ENCODE measurements at places on chromosomes 2 and 18.

DNA sequence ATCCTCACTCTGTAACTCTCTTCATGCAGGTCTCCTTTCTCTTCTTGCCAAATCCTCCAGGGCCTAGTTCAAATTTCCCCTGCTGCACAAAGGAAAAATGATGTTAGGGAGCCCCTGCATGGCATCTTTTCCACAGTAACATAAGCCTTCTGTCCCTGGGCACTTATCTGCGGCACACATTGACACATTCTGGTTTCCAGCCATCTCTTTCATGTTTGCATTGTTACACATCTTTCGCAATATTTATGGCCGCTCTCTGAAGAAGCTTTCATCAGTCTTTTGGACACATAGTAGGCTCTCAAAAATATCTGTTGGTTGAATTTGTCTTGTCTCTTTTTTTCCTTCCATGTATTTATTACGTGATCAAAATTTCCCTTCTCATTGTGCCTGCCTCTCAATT, 1806.1 kb upstream of the PIK3C3 start:
- DNase-seq: no peak

DNA sequence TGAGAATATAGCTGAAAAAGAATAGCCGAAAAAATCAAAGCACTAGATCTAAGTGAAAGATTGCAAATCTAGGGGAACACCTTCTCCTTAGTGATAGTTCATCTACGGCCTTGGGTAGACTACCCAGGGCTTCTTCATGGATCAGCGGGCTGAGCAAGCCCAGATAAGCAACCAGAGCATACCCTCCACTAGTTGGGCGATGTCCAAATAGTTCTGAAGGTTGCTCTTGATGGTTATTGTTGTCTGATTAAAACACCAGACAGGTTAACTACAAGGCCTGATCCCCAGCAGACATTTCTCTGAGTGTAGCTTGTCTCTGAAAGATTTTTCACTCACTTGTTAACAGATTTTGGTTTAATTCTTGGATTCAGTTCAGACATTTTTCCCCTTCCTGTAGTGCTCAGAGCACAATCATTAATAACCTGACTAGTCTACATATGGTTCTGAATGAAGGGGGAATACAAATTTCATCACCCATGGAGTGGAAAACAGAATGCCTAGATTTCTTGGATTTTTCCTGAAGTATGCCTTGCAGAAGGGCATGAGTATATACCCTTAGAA, 99.6 kb downstream of the BABAM2 start:
- no peak for DNase-seq

DNA sequence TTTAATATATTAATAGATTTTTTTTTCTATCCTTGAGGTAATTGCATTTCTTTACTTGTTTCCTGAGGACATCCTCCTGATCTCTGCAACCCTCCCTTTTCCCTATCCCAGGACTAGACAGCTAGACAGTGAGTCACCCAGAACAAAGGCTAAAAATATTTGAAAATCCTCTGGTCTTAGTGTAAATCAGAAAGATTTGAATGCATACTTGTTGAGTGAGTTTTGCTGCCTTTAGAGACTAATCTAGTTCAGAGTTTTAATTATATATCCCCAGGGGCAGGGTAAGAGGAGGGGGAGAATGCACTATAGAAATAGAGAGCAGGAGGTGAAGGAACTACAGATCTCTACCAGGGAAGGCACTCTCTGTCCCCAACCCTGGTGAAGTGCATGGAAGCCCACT, 202.3 kb upstream of the TCF4 start:
- no peak for DNase-seq

DNA sequence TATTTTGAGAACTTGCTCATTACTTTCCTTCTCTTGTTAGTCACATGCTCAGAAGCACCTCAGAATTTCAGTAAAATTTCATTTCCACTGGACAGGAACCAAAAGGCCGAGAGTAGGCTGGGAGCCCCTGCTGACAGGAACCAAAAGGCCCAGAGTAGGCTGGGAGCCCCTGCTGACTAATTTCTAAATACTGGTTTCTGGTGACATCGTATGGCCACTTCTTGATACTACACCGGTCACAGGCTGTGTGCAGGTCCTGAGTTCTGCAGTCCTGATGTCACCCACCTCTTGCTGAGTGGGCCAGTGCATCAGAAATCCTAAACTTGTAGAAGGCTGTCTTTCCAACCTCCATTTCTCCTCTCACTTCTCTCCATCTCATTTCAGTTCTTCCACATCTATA, 17.7 kb upstream of the EN1 start:
- DNase-seq: no peak

DNA sequence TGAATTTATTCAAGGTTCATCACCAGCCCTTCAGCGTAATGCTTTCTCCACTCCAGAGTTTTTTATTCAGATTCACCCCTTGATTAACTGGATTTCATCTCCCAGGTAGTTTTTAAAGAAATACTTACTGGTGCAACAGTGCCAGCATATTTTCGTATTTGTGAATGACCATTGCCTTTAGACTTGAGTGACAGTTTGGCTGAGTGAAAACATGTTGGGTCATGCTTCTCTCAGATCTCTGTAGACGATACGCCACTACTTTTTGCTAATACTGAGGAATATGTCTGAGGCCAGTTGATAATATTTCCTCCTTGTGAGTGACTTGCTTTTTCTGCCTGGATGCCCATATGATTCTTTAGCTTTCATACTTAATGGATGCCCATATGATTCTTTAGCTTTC, 51.5 kb downstream of the CYP26B1 start:
- no peak for DNase-seq

GRCh38 chr18:73431620-73432019, 563.8 kb upstream of the NETO1 start:
- no peak for DNase-seq

DNA sequence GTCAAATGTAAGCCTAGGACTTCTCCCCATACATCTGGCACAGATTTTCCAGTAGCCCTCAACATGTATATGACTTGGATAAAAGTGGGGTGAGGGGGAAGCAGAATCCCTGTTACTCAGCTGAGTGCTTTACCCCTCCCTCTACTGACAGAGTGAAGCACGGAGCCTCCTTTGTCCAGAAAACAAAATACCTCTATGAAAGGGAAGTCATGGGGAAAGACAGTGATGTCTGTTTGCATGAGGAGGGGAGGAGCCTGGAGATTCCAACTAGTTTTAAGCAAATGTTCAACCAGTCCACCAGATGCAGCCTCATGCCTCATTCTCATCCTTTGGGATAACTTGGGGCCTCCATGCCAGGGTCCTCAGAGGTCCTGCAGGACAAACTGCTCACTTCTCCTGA, 203.9 kb downstream of the SMAD2 start:
- DNase-seq: no peak

DNA sequence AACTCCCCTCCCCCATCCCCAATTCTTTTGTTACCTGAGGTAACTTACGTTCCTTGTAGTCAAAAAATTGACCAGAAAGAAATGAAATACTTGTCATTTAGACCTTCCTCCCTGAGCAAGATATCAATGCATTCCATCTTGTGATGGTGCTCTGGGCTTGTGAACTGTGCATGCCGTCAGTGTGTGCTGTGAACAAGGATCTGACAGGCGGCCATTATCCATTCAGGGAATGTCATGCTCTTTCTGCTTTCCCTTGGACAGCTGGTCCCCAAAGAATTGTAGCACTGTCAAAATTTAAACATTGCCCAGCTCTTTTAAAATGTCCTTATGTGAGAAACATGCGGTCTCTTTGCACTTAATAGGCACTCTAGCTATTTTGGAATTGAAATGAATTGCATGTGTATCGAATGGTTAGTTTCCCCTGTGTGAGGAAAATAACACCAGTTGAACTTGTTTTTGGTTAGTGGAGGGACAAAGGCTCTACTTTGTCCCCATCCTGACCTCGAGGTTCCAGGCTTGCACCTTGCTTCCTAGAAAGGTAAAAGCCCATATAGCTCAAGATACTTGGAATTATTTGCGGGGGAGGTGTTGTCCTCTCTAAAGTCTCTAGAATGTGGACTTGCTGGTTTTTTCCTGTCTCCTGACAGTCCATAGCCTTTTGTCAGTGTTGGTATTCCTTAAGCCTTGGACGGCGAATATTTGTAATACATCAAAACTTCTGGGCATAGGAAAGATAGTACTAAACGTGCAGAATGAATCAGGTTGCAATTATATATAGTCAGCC, 350.9 kb downstream of the NUP35 start:
- DNase-seq: no peak

DNA sequence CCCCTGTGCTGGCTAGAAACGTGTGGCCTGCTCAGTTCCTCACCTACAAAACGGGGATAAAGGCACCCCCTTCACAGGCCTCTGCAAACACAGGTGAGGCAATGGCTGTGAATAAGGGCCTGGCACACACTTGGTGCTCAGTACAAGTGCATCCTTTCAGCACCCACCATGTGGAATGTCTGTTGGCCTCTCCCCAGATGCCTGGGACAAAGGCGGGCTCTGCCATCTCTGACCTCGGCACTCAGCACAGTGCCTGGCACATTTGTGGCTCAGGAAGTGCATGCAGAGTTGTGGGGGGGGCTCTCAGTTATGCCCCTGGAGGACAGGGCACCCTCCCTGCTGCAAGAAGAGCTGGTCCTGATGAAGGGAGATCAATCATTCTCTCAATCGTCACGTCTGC, 224.6 kb upstream of the RAB6C start:
- no peak for DNase-seq

- no peak for DNase-seq
Observed at GRCh38 chr2:230905448-230906421, 19.3 kb downstream of the GPR55 start.

DNA sequence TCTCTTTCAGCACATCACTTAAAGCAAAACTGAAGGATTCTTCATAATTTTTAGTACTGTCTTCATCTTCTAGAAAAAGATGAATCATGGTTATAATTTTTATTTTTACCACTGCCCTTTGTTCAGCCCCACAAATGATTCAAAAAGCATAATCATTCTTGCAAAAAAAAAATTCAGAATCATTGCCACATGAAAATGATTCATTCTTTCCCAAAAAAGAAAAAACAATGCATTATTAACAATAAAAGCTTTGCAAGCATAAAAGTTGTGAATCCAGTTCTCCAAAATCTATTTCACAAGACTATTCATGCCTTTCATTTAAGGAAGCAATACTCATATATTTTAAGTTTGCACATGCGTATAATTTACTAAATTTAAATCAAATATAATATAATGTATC, 204.8 kb downstream of the RBM43 start:
- no peak for DNase-seq

- no peak for DNase-seq
Observed at GRCh38 chr2:237571551-237571950, 5.2 kb downstream of the PRLH start.

DNA sequence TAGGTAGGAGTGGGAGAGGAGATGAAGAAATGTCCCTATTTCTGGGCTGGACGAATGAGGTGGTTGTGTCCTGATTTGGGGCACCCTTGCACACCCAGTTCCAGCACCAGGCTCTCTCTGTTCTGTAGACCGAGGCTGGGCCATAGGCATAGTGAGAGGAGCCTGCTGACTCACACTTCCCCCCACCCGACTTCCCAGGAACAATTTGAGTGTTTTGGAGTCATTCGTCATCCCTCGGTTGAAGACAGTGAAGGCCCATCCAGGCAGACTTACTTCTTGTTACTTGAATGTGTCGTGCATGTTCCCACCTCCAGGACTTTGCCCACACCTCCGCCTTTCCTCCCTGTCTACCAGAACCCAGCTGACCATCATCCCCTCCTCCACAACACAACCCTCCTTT, 179.1 kb downstream of the HAUS1 start:
- DNase-seq: no peak

- DNase-seq: no peak
Observed at GRCh38 chr18:54942144-54942543, 17.1 kb downstream of the CCDC68 start.

DNA sequence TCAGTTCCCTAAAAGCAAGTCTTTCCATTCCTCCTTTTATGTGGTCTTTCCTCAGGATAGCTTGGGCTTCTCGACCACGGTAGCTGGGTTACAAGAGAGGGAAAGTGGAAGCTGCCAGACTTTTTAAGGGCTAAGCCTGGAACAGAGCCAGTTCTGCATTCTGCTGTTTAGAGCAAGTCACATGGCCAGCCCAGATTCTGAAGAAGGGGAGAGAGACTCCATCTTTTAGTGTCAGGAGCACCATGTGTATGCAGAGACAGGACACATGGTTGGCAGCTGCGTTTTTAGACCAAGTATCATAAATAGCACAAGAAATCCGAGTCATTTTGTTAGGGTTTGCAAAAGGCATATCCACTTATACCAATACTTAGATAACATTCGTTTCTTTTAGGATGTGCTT, 4.7 kb downstream of the HMSD start:
- no peak for DNase-seq

- no peak for DNase-seq
Observed at GRCh38 chr2:69604836-69605235, 38.7 kb downstream of the AAK1 start.

- no peak for DNase-seq
Observed at GRCh38 chr2:8122520-8122919, 559.3 kb upstream of the ID2 start.

DNA sequence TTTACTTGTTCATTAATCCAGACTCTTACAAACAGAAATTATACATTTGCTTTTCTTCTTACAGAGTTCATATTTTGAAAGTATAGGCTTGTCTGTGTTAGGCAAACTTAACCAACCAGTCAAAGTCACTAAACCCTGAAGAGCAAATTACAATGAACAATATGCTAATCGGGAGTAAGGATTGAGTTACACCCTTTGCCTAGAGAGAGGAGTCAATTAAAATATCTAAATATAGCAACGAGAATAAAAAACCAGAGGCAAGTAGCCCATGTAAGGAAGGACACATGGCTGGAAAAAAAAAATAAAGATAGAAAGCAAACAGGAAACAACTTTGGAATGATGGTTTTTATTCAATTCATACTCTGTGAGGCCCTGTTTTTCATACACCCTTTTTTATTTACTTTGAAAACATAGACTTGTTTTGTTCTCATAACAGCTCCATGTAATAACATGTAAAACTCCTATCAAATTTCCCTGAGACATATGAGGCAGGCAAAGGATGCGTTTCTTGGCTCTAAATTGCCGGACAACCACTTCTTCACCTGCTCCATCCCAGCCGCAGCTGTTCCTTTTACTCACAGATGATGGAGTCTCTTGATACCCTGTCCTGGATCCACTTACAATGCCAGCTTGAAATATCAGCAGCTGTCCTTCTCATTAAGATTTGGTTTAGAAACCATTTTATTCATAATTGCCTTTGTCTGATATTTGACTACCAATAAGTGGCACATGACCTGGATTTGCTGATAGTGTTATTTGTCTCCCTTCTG, 767.7 kb upstream of the GCFC2 start:
- no peak for DNase-seq

- no peak for DNase-seq
Observed at GRCh38 chr2:39140322-39140847, 19.5 kb upstream of the SOS1 start.

GRCh38 chr2:38775097-38775920, 2.7 kb upstream of the GEMIN6 start:
- no peak for DNase-seq

Measured in tibial nerve (tissue), 4 donors.